ENCODE measurements at places on chromosomes 5 and 9.
A peak's percentile ranks its signal among the peaks of the same experiment; 100 is the strongest.

- H3K27ac ChIP-seq = no peak overlapping the region
- no peak for DNase-seq
- peaks cover 6% of the 10 kb centered on the region for H3K27me3 ChIP-seq
- H3K4me1 ChIP-seq = peaks cover 18% of the 10 kb centered on the region
Observed at GRCh38 chr9:107049803-107050184, 186.8 kb downstream of the ZNF462 start.

GRCh38 chr9:13705918-13706317 lies 426.4 kb upstream of the MPDZ start:
- no peaks in the 10 kb centered on the region for H3K4me1 ChIP-seq
- H3K27me3 ChIP-seq = no peaks in the 10 kb centered on the region
- no peak overlapping the region for H3K4me3 ChIP-seq
- H3K36me3 ChIP-seq = no peaks in the 10 kb centered on the region
- no peak for DNase-seq

- H3K4me1 ChIP-seq = peaks cover 50% of the 10 kb centered on the region
- no peaks in the 10 kb centered on the region for H3K36me3 ChIP-seq
- no peak for DNase-seq
- peak overlapping the region; percentile 78 for H3K4me3 ChIP-seq
- peaks cover 72% of the 10 kb centered on the region for H3K27me3 ChIP-seq
Observed at GRCh38 chr9:93950619-93951601, 4.2 kb downstream of the BARX1 start.

DNA sequence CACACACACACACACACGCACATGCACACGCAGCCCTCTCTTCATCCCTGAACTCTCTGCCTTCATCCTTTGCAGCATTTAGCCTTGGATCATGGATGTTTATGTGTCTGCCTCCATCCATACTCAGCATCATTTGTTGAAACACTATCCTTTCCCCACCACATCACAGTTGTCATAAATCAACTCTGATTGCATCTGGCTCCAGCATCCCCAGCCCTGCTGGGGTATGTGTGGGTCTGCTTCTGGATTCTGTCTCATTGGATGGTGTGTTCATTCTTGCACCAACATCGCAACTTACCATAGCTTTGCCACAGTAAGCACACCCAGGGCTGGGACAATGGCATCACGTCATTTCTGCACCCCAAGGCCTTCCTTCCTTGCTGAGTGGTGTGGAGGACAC lies 175.4 kb downstream of the RGS3 start:
- H3K4me1 ChIP-seq = no peaks in the 10 kb centered on the region
- peaks cover 21% of the 10 kb centered on the region for H3K27me3 ChIP-seq
- H3K36me3 ChIP-seq = no peaks in the 10 kb centered on the region

DNA sequence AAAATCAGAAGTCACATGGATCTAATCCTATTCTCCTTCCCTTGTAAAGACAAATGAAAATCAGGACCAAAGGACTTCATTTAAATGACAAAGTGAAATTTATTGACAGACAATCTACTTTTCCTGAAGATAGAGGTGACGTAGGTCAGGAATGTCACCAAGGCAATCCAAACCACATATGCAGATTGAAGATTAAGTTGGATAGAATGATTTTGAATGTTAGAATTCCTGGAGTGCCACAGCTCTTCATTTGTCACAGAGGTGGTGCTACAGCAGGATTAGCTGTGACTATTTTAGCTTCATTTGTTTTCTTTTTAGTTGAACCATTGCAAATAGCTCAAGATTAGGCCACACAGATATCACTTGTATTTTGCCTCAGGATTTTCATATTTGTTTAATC lies 736.0 kb upstream of the ARRDC3 start:
- no peaks in the 10 kb centered on the region for H3K4me1 ChIP-seq
- H3K4me3 ChIP-seq = no peak overlapping the region
- no peaks in the 10 kb centered on the region for H3K36me3 ChIP-seq
- no peaks in the 10 kb centered on the region for H3K27me3 ChIP-seq
- no peak for DNase-seq

GRCh38 chr9:94563548-94563947 lies 8.7 kb downstream of the PCAT7 start:
- H3K4me1 ChIP-seq = no peaks in the 10 kb centered on the region
- peaks cover 15% of the 10 kb centered on the region for H3K27me3 ChIP-seq
- no peaks in the 10 kb centered on the region for H3K36me3 ChIP-seq
- no peak overlapping the region for H3K4me3 ChIP-seq
- H3K27ac ChIP-seq = no peak overlapping the region
- no peak for DNase-seq

GRCh38 chr9:96585426-96585825 lies 34.2 kb downstream of the CDC14B start:
- no peak overlapping the region for H3K27ac ChIP-seq
- no peaks in the 10 kb centered on the region for H3K36me3 ChIP-seq

DNA sequence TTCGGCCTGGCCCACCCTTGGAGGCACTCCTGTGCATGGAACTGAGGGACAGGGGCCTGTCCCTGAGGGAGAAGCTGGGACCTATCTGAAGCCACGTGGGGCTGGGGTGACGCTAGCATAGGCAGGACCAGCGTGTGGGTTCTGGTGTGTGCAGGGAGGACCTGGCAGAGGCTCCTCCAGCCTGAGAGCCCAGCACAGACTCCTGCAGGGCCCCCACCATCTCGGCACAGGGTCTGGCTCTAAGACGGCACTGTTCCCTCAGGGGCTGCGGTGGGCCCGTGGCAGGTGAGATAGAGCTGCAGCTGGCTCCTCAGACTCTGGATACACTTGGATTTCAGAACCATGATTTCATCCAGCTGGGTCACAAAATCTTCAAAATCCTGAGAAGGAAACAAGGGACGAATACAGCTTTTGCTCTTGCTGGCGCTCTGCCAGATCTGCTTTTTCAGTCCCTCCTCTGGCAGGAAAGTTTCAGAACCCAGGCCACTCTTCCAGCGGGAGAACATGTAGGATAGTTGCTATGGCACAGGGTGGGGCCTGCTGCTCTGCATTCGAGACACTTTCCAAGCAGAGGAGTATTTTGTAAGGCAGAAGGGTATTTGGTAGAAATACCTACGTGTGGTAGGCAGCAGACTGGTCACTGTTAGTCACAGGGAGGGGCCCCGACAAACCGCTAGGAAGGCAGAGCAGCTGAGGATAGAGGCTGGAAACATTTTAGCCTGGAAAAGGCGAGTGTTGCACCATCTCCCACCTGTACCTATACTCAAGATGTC lies 74.7 kb downstream of the KIF24 start:
- H3K4me1 ChIP-seq = peaks cover 15% of the 10 kb centered on the region
- H3K36me3 ChIP-seq = peaks cover 48% of the 10 kb centered on the region
- no peaks in the 10 kb centered on the region for H3K27me3 ChIP-seq
- DNase-seq = no peak

GRCh38 chr9:124342776-124343485 lies 72.3 kb downstream of the PSMB7 start:
- no peak overlapping the region for H3K4me3 ChIP-seq
- DNase-seq = no peak
- peak overlapping the region; percentile 41 for H3K27ac ChIP-seq
- H3K27me3 ChIP-seq = no peaks in the 10 kb centered on the region

GRCh38 chr9:122218071-122218934 lies 10.5 kb downstream of the LHX6 start:
- H3K27ac ChIP-seq = no peak overlapping the region
- H3K36me3 ChIP-seq = no peaks in the 10 kb centered on the region
- H3K4me3 ChIP-seq = peak overlapping the region; percentile 73
- H3K27me3 ChIP-seq = peaks cover 77% of the 10 kb centered on the region
- DNase-seq = no peak

- H3K27ac ChIP-seq = no peak overlapping the region
- no peak for DNase-seq
- peak overlapping the region; percentile 32 for H3K4me3 ChIP-seq
- peaks cover 2% of the 10 kb centered on the region for H3K27me3 ChIP-seq
Observed at GRCh38 chr9:91720751-91721705, 229.0 kb downstream of the ROR2 start.

DNA sequence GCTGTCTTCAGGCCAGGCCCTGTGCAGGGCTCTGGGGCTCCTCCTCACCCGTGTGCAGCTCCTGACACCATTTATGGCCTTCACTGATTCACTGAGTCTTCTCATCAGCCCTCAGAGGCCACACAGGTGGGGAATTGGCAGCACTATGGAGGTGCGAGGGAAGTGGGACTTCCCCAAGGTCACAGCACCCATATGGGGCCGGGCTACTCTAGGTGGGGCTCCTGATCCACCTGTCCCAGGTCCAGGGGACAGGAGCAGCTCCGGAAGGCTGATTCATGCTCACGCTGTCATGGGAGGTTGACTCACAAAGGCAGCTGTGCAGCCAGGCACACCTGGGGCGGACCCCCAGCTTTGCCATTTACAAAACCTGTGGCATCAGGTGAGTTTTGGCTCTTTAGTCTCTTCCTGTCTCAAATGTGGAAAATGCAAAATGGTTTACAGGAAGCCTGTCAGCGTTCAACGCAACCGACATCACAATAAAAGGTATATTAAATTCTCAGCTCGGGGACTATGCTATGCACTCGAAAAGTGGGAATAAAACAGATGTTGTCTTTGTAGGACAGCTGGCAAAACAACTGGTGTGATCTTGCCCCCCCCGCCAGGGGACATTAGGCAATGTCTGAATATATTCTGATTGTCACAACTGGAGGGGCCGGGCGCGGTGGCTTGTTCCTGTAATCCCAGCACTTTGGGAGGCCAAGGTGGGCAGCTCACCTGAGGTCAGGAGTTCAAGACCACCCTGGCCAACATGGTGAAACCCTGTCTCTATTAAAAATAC lies 15.0 kb downstream of the NAIF1 start:
- H3K36me3 ChIP-seq = no peaks in the 10 kb centered on the region
- no peak for DNase-seq
- no peak overlapping the region for H3K4me3 ChIP-seq
- H3K4me1 ChIP-seq = no peaks in the 10 kb centered on the region

DNA sequence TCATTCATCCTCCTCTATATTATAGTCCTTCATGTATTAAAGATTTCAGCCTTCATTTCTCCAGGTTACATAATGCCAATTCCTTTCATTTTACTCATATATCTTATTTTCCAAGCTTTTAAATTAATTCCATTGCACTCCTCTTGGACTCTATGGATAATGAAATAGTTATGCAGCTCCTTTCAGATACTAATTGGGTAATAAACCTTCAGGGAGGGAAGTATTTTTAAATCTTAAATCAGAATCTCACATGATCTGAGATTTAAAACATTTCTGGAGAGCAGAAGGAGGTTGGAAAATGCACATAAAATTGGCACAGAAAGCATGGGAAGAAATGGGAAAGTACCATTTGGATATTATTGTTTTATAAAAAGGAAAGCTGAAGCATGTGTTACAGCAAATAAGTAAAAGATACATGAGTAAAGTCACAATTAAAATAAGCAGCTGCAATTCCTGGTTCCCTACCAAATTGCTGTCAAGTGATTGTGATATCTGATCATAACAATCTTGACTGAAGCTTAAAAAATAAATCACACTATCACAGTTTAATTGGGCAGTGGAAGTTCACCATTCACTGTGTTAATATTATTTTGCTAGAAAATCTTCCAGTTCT lies 257.9 kb upstream of the NREP start:
- H3K4me3 ChIP-seq = no peak overlapping the region
- H3K36me3 ChIP-seq = no peaks in the 10 kb centered on the region
- no peaks in the 10 kb centered on the region for H3K4me1 ChIP-seq
- no peak for DNase-seq
- no peak overlapping the region for H3K27ac ChIP-seq

DNA sequence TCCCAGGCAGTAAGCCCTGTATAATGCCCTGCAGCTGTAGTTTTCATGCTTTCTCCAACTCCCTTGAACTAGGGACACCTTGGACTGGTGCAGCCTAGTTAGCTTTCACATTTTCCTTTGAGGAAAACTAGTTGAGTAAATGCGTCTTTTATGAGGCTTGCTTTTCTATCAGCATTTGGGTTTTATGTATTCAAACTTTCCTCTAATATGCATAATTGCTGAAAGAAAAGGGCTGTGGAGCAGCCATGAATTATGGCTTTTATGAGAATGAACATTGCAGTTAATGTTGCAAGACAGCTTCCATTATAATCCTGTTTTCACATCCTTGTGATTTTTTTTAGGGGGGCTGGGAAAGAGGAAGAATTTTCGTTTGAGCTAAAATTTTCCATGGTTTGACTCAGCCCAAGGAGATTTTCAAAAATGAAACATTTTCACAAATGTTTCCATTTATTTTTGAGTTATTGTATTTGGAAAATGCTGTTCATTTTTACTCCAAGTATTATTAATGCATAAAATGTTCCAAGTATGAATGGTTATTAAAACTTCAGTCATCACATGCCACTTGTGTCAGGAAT lies 57.9 kb upstream of the PPP3R2 start:
- no peaks in the 10 kb centered on the region for H3K27me3 ChIP-seq
- H3K36me3 ChIP-seq = no peaks in the 10 kb centered on the region
- no peak for DNase-seq

- no peaks in the 10 kb centered on the region for H3K36me3 ChIP-seq
- peaks cover 35% of the 10 kb centered on the region for H3K4me1 ChIP-seq
- H3K4me3 ChIP-seq = peak overlapping the region; percentile 81
- no peak for DNase-seq
Observed at GRCh38 chr9:126411225-126411947, 84.8 kb downstream of the MVB12B start.

DNA sequence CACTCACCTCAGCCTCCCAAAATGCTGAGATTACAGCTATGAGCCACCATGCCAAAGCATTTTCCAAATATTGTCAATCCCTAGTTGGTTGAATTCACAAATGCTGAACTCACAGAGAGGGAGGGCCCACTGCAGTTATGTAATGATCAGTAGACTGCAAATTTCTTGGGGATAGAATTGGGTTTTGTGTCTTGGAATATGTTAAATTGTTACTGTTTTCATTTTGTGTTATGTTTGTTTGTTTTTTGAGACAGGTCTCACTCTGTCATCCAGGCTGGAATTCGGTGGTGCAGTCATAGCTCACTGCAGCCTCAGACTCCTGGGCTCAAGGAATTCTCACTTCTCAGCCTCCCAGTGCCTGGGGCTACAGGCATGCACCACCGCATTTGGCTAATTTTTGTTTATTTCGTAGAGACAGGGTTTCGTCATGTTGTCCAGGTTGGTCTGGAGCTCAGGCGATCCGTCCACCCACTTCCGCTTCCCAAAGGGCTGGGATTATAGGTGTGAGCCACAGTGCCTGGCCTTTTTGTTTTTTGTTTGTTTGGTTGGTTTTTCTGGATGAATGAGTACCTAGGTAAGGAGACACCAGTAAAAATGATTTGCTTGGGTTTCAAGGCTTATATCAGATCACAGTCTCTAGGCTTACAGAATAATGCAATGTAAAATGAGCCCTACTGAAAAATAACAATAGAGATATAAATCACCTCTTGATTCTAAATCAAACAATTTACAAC lies 31.5 kb upstream of the LMNB1 start:
- DNase-seq = no peak
- peaks cover 19% of the 10 kb centered on the region for H3K4me1 ChIP-seq
- H3K27me3 ChIP-seq = peaks cover 4% of the 10 kb centered on the region
- H3K27ac ChIP-seq = no peak overlapping the region

DNA sequence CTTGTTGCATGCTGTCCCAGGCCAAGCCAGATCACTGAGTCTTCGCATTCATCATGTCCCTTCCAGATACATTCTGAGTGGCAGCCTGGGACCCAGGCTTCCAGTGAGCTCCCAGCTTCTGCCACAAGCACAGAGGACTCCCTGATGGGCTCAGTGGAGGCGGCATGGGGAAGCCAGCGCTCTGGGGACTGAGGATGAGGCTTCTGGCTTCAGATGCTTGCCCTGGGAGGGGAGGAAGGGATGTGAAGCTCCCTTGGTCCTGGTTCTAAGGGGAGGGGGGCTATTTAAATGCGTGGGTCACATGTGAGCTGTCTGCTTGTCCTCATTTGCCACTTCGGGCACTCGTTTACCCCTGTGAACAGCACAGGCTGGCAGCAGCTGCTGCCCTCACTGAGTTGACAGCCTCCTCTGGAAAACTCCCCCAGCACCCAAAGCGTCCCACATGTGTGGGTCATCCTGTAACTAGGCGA lies 174.0 kb downstream of the NR3C1 start:
- H3K4me1 ChIP-seq = peaks cover 20% of the 10 kb centered on the region
- no peak for DNase-seq
- no peaks in the 10 kb centered on the region for H3K36me3 ChIP-seq
- peak overlapping the region; percentile 33 for H3K4me3 ChIP-seq
- H3K27ac ChIP-seq = no peak overlapping the region

Data from activated B cell treated with CpG ODN at 0.5 μM for 24 hours (primary cell).